Activated CD4-positive, alpha-beta T cell treated with anti-CD3 and anti-CD28 coated beads, Interleukin-2, amount 10 ng/mL, durations not matched to agents 24 days and 14 days (primary cell): ENCODE measurements at places on chromosomes 7 and 10.

- no peak for DNase-seq
These were observed 88.9 kb upstream of the LRRC4 start for GRCh38 chr7:128120116-128120515.

- no peak for DNase-seq
These were observed 54.8 kb upstream of the CACUL1 start for GRCh38 chr10:118809357-118810220.

- no peak for DNase-seq
These were observed 16.4 kb downstream of the ZNF488 start for GRCh38 chr10:47367646-47368045.

DNA sequence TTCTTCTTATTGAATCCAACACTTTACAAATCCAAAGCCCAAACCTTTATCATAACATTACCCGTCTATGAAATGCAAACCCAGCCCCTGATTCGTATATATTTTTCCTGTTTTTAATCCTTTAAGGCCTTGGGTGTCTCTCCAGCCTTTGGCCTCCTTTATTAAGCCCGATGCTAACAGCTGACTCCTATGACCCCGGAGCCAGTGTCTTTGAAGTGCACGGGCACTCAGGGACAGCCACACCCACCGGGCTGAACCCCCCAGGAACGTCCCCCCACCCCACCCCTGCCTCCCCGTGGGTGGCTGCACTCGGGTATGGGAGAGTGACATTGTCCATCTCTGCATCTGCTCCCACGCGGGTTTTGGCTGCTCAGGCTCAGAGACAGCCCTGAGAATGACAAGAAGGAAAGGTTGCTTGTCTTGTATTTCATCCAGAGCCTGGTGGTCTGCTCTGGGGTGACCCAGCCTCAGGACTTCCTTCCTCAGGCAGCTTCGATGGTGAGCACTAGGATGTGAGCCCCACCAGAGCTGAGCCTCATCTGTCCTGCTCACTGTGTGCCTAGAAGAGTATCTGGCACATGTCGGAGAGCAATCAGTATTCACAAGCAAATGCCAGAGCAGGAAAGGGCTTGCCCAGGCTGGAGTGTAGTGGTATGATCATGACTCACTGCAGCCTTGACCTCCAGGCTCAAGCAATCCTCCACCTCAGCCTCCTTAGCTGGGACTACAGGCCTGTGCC is 210.4 kb downstream of the SKIDA1 start:
- DNase-seq, result no peak

GRCh38 chr7:43764807-43765491 is 6.5 kb downstream of the BLVRA start:
- no peak for DNase-seq

- DNase-seq, result no peak
These were observed 101.9 kb downstream of the EXOC4 start for GRCh38 chr7:133354546-133355324.

GRCh38 chr10:103598654-103599115 is 105.2 kb downstream of the NEURL1 start:
- DNase-seq, result no peak
